ENCODE measurements at places on chromosomes 3 and 15. TPM values are rescaled to one million over a fixed set of nuclear protein-coding genes. Genes with fewer than 3 reads are reported as not detected.

DNA sequence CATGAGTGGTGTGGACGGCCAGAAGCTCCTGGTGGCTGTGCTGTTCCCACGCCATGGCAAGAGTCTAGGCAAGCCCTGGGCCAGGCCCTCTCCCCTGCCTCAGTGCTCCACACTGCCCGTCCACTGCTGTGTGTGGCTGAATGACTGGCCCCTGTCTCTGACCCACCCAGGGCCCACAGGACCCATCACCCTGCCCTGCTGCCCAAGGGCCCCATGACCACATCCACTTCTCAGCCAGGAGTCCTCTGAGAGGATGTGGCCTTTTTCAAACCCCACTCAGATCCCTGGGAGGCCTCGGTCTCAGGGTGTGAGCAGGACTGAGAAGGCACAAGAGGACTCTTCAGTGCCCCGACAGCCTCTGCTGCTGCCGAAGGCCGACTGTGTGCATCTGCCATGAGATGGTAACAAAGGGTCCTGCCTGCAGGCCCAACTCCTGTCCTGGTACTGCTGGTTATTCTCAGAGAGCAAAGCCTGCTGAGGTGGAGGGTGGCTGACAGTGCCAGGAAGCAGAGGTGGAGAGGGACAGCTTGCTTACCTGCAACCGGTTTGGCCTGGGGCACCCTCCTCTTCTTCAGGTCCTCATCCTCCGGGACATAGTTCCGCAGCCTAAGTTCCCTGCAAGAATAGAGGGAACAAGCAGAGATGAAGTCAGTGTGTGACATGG lies 47.5 kb downstream of the PTH1R start:
- DNase-seq, result no peak
- no peak overlapping the region for H3K4me3 ChIP-seq
- H3K4me1 ChIP-seq, result peaks cover 52% of the 10 kb centered on the region
- no peaks in the 10 kb centered on the region for H3K27me3 ChIP-seq
- peak overlapping the region; percentile 83 for H3K27ac ChIP-seq

GRCh38 chr3:5103743-5104142 lies 18.3 kb upstream of the ARL8B start:
- H3K27ac ChIP-seq, result no peak overlapping the region
- peaks cover 22% of the 10 kb centered on the region for H3K27me3 ChIP-seq
- no peak overlapping the region for H3K4me3 ChIP-seq
- no peaks in the 10 kb centered on the region for H3K4me1 ChIP-seq
- DNase-seq, result no peak
- H3K36me3 ChIP-seq, result no peaks in the 10 kb centered on the region

Gene DPPA2
- not detected for total RNA-seq

DNA sequence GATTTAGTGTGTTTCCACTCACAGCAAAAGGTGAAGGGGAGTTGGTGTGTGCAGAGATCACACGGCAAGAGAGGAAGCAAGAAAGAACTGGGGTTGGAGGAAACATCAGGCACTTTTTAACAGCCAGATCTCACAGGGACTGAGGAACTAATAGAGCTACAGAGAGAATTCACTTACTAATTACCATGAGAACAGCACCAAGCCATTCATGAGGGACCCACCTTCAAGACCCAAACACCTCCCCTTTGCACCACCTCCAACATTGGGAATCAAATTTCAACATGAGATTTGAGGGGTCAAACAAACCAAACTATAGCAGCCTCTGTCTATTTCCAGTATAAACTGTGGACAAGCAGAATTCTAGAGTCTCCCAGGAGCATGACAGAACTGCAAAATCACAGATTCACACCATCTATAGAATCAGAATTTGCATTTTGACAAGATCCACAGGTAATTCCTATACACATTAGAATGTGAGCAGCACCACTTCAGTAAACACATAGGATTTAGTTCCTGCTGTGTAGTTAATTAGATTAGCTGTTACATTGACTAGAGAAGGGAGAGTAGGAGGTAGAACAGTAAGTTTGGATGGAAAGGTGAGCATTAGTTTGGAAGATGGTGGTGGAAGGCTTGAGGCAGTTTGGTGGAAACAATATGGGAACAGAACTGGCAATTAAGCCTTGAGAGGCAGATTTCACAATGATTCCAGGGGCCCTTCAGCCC lies 311.7 kb downstream of the NSUN3 start:
- H3K36me3 ChIP-seq, result no peaks in the 10 kb centered on the region
- H3K27me3 ChIP-seq, result no peaks in the 10 kb centered on the region
- no peak for DNase-seq
- no peak overlapping the region for H3K27ac ChIP-seq
- H3K4me1 ChIP-seq, result no peaks in the 10 kb centered on the region

DNA sequence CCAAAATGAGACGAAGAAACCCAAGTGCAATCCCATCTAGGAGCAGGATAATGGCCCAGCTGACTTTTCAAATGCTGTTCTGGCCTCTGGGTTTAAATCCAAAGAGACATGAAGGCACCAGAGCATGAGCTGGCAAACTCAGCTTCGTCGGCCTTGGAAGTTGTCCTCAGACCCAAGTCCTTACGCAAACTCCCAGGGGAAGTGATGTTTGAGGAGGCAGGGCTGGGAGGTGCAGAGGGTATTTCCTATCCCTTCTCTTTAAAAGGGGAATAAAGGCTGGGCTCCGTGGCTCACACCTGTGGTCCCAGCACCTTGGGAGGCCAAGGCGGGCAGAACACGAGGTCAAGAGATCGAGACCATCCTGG lies 68.9 kb upstream of the HERC1 start:
- no peaks in the 10 kb centered on the region for H3K27me3 ChIP-seq
- H3K27ac ChIP-seq, result no peak overlapping the region
- DNase-seq, result no peak
- H3K4me3 ChIP-seq, result no peak overlapping the region
- H3K36me3 ChIP-seq, result peaks cover 3% of the 10 kb centered on the region
- H3K4me1 ChIP-seq, result peaks cover 37% of the 10 kb centered on the region

DNA sequence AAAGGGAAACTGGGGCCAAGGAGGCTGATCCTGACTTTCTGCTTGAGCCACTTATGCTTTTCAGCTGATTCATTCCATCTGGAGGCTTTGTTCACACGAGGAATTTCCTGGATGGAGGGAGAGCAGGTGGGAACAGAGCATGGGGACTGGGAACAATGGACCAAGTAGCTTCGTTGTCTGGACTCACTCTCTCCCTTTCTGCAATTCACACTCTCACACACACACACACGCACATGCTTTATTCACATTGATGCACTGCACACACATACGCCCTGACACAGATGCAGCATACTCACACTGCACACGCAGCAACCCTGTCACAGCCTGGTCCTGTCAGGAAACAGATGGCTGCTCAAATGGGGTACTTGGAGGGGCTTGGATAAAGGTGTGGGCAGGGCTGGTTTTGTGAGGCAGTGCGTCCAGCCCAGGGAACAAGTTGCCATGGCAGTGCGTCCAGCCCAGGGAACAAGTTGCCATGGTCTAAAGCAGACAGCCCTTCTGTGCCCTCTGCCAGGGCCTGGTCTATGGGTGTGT lies 19.8 kb upstream of the CHCHD6 start:
- DNase-seq, result no peak
- no peak overlapping the region for H3K27ac ChIP-seq
- no peak overlapping the region for H3K4me3 ChIP-seq
- no peaks in the 10 kb centered on the region for H3K36me3 ChIP-seq
- peaks cover 18% of the 10 kb centered on the region for H3K27me3 ChIP-seq
- no peaks in the 10 kb centered on the region for H3K4me1 ChIP-seq

Gene STRIT1
- total RNA-seq, result not detected

- H3K4me1 ChIP-seq, result peaks cover 32% of the 10 kb centered on the region
- peaks cover 44% of the 10 kb centered on the region for H3K27me3 ChIP-seq
- H3K4me3 ChIP-seq, result no peak overlapping the region
- H3K36me3 ChIP-seq, result no peaks in the 10 kb centered on the region
- no peak overlapping the region for H3K27ac ChIP-seq
Observed at GRCh38 chr15:70137967-70138366, 40.2 kb upstream of the TLE3 start.

GRCh38 chr3:89368846-89369245 lies 261.4 kb downstream of the EPHA3 start:
- no peaks in the 10 kb centered on the region for H3K36me3 ChIP-seq
- H3K27ac ChIP-seq, result no peak overlapping the region
- H3K27me3 ChIP-seq, result no peaks in the 10 kb centered on the region
- no peak overlapping the region for H3K4me3 ChIP-seq
- no peaks in the 10 kb centered on the region for H3K4me1 ChIP-seq

DNA sequence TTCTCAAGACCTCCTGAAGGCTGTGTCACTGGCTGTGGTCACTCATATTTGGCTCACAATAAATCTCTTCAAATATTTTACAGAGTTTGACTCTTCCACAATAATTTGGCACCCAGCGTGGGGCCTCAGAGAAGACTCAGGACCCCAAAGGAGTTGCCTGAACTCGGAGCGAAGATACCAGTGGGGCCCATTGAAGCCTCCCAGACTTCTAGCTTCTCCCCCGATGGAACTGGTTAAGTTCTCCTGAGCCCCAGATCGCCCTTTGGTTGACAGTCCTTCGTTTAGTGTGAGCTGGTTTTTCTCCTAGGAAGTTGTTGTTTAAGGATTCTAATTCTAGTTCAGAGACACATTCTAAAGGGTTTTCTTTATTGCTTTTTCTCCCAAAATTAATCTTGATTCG lies 1.4 kb upstream of the SLC41A3 start:
- H3K27me3 ChIP-seq, result peaks cover 3% of the 10 kb centered on the region
- H3K4me3 ChIP-seq, result peak overlapping the region; percentile 42
- peaks cover 12% of the 10 kb centered on the region for H3K36me3 ChIP-seq
- H3K27ac ChIP-seq, result no peak overlapping the region
- DNase-seq, result peak; percentile 39

Gene ALDH1A3
- not detected for total RNA-seq

Gene PRTG
- not detected for total RNA-seq

Gene SLC22A14
- total RNA-seq, result not detected

DNA sequence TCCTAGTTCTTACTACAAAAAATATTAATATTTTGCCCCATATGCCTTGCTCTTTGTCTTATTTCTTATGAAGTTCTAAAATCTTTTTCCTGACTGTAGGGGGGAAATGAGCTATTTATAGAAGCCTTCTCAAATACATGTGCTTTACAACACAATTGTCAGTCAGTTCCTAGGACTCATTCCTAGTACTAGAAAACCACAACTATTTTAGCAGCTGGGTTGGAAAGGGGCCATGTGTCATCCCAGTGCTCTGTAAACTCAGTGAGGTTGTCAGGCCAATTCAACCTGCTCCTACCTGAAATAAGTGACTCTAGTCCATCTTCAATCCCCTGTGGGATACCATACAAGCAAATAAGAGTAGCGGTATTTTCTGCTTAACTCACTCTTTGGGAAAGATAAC lies 153.8 kb downstream of the ULK4 start:
- H3K27ac ChIP-seq, result no peak overlapping the region
- no peaks in the 10 kb centered on the region for H3K27me3 ChIP-seq
- no peaks in the 10 kb centered on the region for H3K36me3 ChIP-seq
- no peak overlapping the region for H3K4me3 ChIP-seq
- DNase-seq, result no peak

GRCh38 chr3:129793319-129793718 lies 100.2 kb downstream of the TMCC1 start:
- peaks cover 15% of the 10 kb centered on the region for H3K4me1 ChIP-seq
- H3K27me3 ChIP-seq, result no peaks in the 10 kb centered on the region
- DNase-seq, result no peak
- no peak overlapping the region for H3K27ac ChIP-seq

Gene SPINK8
- total RNA-seq, result not detected

DNA sequence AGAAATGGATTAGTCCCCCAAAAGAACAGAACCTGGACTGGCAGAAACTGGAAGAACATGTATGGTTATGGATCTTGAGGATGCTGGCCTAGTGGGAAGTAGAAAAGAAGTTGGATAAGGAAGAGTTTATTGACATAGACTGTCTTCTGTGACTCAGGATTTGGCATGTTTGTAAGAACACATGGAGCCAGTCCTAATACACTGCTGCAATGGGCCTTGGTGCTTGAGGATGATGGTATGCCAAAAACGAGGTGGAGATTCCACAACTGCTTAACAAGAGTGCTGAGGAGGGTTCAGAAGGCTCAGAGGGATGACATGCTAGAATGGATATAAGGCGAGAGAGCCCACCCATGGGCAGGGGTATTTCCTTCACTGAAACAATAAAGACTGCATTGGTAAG lies 22.4 kb downstream of the LZTFL1 start:
- no peak for DNase-seq
- H3K4me1 ChIP-seq, result peaks cover 4% of the 10 kb centered on the region
- H3K27me3 ChIP-seq, result peaks cover 2% of the 10 kb centered on the region
- H3K27ac ChIP-seq, result no peak overlapping the region
- no peak overlapping the region for H3K4me3 ChIP-seq

- no peak for DNase-seq
- H3K27me3 ChIP-seq, result peaks cover 13% of the 10 kb centered on the region
- H3K4me3 ChIP-seq, result no peak overlapping the region
- H3K4me1 ChIP-seq, result peaks cover 30% of the 10 kb centered on the region
- H3K27ac ChIP-seq, result no peak overlapping the region
- no peaks in the 10 kb centered on the region for H3K36me3 ChIP-seq
Observed at GRCh38 chr15:47963265-47963664, 157.5 kb upstream of the SLC24A5 start.

Gene SAMMSON
- total RNA-seq, result not detected

DNA sequence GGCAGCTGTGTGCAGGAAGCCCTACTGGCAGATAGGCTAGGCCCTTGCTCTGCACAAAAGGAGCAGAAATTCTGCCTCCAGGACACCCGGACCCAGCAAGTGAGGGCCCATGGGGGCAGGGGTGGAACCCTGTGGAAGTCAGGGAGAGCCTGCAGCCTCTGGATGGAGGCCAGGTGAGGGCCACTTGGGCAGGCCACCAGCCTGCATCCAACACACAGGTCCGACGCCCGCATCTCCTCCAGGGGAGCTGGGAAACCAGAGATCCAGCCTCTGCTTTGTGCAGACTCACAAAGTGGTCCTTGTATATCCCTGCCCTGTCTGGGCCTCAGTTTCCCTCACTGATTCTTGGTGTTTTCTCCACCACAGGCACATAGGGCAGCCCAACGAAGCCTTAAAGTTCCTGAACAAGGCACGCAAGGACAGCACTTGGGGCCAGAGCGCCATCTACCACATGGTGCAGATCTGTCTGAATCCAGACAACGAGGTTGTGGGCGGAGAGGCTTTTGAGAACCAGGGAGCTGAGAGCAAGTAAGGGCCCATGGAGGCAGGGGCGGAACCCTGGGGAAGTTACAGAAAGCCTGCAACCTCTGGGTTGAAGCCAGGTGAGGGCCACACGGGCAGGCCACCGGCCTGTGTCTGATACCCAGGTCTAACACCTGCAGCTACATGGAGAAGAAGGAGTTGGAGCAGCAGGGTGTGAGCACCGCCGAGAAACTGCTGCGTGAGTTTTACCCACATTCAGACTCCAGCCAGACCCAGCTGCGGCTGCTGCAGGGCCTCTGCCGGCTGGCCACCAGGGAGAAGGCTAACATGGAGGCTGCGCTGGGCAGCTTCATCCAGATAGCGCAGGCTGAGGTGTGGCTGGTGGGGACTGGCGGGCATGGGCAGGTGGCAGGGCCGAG lies 16.6 kb downstream of the CSRNP1 start:
- no peaks in the 10 kb centered on the region for H3K27me3 ChIP-seq
- H3K36me3 ChIP-seq, result peaks cover 5% of the 10 kb centered on the region
- H3K4me1 ChIP-seq, result peaks cover 11% of the 10 kb centered on the region
- H3K4me3 ChIP-seq, result no peak overlapping the region

All from activated CD8-positive, alpha-beta memory T cell treated with anti-CD3 and anti-CD28 coated beads, Interleukin-2, amount 10 ng/mL, durations not matched to agents 7 days and 5 days (primary cell).